ENCODE measurements at places on chromosomes 3 and 15. TPM values are rescaled to one million over a fixed set of nuclear protein-coding genes. Genes with fewer than 3 reads are reported as not detected.
A peak's percentile ranks its signal among the peaks of the same experiment; 100 is the strongest.

DNA sequence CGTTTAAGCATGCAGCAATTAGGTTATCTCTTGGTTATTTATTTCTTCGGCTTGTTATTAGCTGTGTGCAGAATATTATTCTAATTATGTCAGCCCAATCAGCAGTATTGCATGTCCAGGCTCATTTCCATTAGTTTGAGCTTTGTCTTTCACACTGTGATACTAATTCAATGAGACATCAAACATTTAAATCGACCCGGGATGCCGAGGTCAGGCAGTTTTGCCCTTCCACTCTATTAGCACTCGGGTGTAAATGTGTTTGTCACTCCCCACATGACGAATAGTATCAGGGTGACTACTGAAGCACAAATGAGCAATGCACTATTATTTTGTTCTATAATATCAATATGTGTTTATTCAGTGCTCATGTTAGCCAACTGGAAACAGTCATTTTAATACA lies 170.9 kb downstream of the ANXA2 start:
- no peak for DNase-seq

GRCh38 chr3:105394177-105394576 lies 27.5 kb downstream of the ALCAM start:
- DNase-seq = no peak

DNA sequence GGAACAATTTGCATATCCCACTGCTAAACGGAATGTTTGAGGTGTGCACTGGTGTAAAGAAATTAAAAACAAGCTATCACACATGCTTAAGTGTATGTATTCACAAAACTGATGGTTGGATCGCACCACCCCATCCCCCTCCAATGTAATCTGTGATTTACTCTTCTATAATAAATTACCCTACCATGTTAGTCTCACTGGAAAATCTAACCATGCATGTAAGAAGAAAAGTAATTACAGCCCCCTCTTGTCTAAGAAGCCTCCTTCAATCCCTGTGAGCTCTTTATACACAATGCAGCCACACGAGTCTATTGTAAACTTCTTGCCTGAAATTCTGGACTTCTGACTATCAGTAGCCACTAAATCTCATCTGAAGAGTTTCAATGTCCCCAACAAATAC lies 173.6 kb downstream of the ZBTB20 start:
- DNase-seq = no peak

Gene CATSPER2
- 3.1 TPM for total RNA-seq

Gene HIGD2B
- not detected for total RNA-seq

Gene NANOGP8
- total RNA-seq = not detected

DNA sequence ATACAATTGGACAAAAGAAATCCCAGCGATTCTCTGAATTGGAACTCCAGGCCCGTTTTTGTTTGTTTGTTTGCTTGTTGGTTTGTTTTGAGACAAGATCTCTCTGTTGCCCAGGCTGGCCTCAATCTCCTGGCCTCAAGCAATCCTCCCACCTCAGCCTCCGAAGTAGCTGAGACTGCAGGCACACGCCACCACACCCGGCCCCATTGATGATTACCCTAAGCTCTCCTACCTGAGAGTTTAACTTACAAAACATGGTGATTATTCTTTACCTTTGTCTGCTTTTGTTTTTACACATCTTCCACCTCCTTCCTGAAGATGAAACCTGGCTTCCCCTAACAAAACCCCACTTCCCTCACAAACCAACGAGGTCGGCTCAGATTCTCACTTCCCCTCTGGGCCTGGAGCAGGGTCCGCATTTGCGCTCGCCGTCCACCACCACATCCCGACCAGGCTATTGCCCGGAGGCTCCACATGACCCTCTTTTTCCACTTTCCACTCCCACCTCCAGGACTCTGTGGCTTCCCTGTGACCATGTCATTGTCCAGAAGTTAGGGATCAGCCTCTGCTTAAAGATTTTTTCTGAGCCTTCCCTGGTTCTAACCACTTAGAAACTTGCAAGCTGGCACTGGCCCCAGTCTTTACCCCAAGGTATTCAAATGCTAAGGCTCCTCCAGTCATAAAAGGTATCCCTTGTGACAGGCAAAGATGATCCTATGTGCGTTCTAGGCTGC lies 14.8 kb downstream of the KLHL6 start:
- DNase-seq = no peak

DNA sequence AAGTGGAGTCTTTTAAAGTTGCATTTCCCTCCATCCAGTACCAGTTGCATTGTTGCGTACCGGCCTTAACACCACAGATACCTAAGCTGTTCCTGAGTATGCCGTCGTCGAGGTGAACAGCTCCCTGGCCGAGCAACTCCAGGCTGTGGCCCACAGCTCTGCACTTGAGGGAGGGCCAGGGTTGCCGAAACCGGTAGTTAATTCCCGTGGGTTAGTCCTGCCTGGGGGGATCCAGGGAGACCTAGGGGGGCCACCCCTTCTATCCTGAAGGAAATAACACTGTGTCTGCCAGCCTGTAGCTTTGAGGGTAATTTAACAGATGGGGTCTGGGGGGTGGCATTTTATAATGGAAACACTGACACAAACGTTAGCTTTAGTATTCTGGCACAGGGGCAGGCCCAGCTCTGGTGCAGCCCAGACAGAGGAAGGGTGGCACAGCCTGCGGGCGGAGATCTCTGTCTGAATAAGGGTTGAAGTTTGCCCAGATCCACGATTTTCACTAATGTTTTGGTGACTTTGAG lies 60.8 kb downstream of the RGMA start:
- peak; percentile 63 for DNase-seq

GRCh38 chr3:74390121-74390877 lies 224.2 kb downstream of the CNTN3 start:
- no peak for DNase-seq

DNA sequence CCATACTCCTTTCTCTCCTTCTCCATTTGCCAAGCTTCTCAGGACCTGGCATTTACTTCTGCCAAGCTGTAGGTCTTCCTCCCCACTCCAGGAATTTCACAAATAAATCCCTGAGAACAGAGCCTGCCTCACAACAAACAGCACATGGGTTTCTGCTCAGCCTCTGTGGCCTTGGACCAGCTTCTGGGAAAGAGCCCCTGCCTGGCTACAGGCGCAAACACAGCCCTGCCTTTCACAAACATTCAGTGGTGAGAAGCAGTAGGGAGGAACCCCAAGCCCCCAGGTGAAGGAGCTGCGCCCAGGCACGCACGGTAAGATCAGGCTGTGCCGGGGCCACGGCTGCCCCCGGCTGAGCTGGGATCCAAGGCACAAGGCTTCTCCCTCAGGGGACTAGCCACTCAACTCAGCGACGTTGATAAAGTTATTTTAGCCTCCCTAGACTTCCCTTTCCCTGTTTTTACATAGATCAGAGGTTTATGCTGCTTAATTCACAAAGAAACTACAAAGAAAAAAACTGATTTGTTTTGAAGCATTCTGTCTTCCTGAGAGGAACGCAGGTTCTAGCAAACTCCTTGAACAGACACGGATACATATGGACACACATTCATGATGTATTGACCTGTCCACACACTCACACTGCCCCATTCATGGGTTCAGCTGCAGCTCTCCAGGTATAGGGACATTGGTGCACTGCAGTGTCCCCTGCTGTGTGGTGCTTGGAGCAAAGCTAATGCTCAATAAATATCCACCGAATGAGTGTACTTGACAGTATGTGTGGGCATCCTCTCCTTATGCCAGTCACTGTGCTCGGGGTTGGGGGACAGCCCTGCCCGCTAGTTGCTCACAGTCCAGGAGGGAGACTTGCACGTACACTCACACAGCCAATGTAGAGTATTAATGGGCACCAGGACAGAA lies 25.4 kb downstream of the HES1 start:
- DNase-seq = no peak

DNA sequence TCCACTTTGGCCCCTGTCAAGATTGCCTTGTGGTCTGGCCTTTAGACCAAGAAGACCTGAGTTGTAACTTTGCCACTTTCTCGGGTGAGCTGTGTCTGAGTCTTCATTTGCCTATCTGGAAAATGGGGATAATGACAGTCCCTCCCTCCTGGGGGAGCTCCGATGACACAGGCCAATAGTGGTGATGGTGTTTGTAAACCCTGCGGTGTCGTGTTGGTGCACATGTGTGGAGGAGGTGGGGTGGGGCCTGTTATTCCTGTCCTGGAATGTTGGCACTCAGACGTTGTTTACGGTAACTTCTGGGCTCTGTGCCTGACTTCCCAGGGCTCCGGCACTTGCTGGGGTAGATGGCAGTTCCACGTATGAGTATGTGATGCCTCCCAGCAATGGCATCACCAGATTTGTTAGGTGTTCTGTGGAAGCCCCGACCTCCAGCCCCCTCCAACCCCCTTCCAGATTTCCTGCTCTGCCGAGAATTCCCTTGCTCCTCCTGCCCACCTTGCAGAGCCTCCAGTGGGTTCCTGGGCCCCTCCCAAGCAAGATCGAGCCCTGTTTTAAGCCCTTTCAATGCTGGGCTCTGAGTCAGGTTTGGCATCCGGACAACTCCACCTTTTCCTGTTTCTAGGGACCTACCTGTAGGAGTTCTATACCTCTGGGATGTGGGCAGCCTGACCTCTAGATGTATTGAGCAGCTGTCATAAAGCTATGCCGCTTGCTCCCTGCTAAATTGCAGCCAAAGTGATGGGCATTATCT lies 31.4 kb downstream of the HRH1 start:
- no peak for DNase-seq

DNA sequence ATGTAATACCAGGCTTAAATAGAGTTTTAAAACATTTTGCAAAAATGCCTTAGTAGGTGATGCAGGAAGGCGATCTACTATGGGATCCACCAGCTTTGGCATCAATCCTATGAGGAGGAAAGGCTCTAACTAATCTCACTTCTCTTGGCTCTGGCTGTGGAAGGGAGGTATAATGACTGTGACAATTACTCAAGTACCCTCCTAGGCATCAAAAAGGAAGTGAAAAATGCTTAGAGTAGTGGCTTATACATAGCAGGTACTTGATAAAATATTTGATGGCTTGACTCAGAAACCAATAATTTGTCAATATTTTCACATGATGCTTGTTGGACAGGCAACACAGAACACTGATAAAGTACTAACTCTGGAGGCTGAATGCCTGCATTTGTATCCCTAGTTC lies 34.1 kb upstream of the SERPINI2 start:
- no peak for DNase-seq

Data from osteocyte (in vitro differentiated cells).